Stimulated activated CD4-positive, alpha-beta T cell treated with anti-CD3 and anti-CD28 coated beads, TNF-alpha, amount 100 ng/mL, for 4 hours (primary cell): ENCODE measurements at places on chromosomes 1 and 21.

- DNase-seq: no peak
Observed at GRCh38 chr21:46347791-46348381, 23.9 kb downstream of the PCNT start.

DNA sequence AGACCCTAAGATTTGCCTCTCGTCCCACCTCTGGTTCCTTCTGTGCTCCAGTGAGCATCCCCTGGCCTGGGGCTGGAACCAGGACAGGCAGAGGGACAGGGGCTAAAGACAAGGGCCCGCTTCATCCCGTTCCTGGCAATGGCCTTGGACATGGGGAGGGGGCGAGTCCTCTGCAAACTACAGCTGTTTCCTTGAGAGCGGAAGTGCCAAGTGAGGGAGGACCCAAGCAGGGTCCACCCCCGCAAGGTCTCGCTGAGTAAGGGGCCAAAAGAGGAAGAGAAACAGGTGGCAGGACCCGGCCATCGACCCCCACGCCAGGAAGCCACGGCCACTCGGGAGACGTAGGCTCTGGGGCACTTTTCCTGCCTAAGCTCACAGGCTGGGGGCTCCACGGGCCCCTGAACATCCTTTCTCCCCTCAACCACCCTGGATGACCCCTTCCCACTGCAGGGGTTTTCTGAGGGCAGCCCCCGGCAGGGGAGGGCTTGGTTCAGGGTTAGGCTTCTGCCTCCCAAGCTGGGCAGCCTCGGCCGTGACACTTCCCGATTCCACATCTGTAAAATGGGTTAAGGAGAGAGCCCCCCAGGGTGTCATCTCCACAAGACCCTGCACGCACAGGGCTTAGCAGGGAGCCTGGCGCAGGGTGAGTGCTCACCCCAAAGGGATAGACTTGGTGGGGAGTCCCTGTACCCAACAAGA, 17.9 kb upstream of the PLEKHG5 start:
- no peak for DNase-seq

- DNase-seq: no peak
Observed at GRCh38 chr21:30718239-30718909, at the start of gene KRTAP21-3. TSS of gene KRTAP21-3 (minus strand) at chr21:30718777. CDS start at chr21:30718759, 18 bp downstream.

- no peak for DNase-seq
Observed at GRCh38 chr1:150080784-150081183, 13.2 kb downstream of the VPS45 start.

DNA sequence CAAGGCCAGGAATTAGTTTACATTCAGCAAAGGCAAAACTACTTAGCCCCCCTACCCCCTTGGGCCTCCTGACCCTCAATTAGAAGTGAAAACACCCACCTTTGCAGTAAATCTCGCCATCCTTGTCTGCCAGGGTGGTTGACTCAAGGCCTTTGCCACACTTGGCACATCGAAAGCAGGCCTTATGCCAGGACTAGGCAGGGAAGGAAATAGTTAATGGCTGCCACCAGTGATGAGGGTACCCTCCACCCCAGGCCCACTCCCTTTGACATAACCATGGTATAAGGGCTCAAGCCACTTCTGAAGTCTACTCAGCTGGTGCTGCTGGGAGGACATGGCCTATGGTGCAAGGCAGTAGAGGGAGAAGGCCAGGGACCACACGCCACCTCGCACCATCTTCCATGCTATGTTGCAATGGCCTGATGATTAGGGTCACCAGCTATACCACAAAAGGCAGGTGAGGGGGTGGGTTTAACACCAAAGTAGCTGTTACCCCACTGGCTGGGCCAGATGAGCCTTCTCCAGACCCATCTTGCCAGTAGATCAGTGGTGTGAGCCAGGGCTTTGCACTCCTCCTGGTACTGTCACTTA, 16.3 kb upstream of the PHLDA3 start:
- no peak for DNase-seq

GRCh38 chr1:178310685-178311105, 186.1 kb downstream of the CLEC20A start:
- DNase-seq: no peak

GRCh38 chr1:17665950-17666720, 89.0 kb upstream of the ACTL8 start:
- no peak for DNase-seq

DNA sequence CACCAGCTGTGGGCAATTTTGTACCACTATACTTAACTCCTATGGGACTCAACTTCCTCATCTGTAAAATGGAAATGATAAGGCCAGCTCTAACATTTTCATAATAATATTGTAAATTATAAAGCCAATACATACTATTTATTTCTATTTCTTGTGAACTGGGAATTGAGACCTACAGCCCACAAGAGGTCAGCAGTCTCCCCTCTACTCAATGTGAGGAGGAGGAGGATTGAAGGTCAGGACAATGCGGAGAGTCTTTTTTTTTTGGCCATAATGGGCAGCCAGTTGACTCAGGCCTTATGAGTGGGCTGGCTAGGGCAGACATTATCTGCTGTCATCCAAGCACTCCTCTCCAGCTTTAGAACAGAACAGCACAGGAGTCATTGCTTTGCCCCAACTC, 90.5 kb downstream of the NUF2 start:
- DNase-seq: no peak

DNA sequence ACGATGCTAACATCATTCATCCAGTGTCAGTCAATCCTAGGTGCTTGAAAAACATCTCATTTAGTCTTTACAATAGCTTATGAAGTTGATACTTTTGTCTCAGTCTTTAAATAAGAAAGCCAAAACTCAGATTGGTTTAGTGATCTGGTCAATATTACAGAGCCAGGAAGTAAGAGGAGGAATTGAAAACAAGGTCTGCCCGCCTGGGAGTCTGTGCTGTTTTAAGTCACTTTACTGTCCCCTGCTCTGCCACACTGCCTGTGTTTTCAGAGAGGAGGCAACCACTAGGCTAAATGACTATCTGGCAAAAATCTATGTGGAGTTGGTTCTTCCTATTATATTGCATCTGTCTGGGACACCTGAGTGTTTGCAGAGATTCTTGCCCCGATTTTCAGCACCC, 62.3 kb downstream of the ST6GALNAC3 start:
- no peak for DNase-seq

DNA sequence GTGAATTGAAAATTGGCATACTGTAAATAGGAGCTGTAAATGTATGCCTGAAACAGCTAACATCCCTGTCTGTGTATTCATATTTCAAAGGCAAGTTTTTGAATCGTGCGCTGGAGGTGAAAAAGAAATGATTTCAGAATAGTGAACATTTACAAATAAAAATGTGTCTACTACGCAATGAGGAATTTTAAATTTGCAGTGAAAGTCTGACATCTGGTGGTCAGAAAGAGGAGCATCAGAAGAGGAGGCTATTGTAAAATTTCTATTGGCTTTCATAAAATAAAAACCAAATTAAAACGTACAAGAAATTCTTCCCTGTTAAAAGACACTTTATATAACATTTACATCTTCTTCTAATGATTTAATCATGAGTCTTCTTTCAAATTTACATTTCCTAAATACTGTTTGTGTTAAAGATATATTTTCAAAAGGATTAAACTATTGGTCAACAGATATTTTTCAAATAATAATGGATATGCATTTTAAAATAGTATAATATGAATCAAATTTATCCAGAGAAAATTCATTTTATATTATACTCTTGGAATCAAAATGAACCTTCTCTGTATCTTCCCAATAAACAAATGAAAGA, 113.7 kb upstream of the RRP15 start:
- DNase-seq: no peak

DNA sequence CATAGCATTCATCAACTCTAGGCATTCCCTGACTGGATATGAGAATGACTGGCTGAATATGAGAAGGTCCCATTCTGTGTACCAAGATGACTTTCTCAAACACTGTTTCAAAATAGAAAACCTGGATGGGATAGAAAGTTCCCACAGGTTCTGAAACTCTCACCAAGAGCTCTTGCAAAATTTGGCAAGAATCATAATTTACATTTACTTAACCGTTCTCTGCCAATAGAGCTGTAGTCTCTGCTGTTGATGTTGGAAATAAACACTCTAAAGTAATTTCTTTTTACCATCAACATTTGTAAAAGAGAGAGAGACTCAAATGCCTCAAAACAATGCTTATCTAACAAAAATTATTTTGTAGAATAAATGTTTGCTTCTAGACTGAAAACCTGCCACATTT, 221.1 kb downstream of the LMO4 start:
- DNase-seq: no peak

GRCh38 chr1:154772056-154772455, 98.0 kb downstream of the KCNN3 start:
- no peak for DNase-seq

DNA sequence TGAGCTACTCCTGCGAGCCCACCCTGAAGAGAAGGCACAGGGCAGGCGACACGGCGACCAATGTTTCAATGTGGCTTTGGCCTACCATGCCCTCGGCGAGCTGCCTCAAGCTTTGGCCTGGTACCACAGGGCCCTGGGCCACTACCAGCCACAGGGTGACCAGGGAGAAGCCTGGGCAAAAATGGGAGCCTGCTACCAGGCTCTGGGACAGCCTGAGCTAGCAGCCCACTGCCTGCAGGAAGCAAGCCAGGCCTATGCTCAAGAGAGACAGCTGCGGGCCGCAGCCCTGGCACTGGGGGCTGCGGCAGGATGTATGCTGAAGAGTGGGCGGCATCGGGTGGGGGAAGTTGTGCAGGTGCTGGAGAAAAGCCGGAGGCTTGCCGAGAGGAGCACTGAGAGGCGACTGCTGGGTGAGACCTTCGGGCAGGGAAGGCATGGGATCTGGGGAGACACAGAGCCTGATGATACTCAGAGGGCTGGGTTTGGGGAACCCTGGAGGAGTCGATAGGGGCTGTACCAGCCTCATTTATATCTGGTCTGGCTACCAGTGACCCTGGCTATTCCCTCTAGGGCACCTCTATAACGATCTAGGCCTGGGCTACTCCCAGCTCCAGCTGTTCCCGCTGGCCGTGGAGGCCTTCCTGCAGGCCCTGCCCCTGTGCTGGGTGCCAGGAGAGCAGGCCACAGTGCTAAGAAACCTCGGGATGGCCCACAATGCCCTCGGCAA, 2.3 kb downstream of the TTC24 start:
- no peak for DNase-seq

- DNase-seq: no peak
Observed at GRCh38 chr1:22362626-22363402, 88.8 kb upstream of the ZBTB40 start.

DNA sequence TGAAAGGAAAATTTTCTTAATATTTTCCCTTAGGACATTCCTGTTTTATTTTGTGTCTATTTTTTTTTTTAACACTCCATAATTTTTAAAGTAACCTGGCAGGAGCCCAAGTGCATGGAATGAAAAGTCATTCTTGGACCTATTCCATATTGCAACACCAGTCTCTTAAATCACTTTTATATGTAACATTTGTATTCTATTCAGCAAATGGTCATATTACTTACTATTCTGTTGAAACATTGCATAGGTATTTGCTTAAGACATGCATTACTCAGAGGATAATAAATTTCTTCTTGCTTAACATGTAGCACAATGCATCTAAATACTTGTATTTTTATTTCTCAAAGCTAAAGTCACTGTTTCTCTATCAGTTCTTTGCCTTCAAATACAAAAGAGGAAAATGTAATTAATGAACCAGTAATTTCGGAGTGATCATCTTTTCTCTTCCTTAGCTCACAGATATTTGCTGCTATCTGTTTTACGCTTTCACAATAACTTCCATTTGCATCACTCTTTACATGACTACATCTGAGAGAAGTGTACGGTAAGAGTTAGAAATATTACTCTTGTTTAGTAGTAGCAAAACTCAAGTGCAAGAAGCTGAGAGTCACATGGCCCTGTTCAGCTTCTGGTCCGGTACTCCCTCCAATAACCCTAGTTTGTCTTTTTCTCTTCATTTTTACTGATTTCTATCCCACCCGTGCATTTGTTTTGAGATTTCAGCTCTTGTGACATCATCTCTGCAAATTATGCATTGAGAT, 394.8 kb downstream of the USP25 start:
- no peak for DNase-seq

GRCh38 chr1:159921251-159921650, 4.1 kb downstream of the TAGLN2 start:
- no peak for DNase-seq

DNA sequence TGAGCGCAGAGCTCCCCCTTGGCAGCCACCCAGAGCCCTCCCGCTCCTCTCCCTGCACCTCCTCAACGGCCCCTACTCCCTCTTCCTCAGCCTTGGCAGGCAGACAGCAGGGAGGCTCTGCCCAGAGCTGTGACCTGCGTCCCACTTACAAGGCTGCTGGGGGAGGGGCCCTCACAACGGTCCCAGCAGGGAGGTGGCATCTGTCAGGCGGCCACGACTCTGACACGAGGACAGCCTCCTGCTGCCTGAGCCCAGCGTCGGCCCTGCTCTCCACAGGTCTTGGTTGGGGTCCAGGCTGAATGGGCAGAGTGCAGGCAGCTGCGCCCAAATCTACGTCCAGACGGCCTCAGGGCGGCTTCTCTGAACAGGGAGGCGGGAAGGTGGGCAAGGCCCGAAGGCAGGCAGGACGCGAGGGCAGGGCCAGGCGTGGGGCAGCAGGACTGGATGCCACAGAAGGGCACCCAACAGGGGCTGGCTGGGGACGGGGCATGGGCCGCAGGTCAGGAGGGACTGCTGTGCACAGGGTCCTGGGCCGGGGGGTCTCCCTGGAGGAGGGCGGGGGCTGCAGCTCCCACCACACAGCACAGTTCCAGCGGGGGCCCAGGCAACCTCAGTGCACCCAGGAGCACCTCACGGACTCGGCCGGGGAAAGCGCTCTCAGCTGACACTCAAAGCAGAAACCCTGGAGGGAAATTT, 7.5 kb downstream of the SLC19A1 start:
- no peak for DNase-seq

DNA sequence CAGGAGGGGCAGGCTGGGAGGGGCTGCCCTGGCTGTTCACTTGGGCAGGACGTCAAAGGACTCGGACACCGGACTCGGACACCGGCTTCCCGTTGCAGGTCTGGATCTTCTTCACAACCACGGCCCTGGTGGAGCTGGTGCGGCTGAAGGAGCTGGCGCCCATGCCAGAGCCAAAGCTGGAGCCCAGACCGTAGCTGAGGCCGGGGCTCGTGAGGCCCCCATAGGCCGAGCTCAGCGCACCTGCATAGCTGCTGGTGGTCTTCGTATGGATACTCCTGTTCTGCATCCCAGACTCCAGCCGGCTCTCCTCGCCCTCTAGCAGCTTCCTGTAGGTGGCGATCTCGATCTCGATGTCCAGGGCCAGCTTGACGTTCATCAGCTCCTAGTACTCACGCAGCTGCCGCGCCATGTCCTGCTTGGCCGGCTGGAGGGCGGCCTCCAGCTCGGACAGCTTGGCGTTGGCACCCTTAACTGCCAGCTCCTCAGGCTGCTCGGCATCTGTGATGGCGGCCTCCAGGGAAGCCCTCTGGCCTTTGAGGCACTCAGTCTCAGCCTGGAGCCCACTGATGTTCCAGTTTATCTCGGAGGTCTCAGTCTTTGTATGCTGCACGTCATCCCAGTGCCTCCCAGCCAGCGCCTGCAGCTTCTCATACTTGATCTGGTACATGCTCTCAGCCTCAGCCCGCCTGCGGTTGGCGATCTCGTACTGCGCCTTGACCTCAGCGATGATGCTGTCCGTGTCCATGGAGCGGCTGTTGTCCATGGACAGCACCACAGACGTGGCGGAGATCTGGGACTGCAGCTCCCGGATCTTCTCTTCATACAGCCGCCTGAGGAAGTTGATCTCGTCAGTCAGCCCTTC, 15.1 kb upstream of the KLF17 start:
- no peak for DNase-seq
